ENCODE measurements at places on chromosomes 6 and 20. TPM values are rescaled to one million over a fixed set of nuclear protein-coding genes. Genes with fewer than 3 reads are reported as not detected.
A peak's percentile ranks its signal among the peaks of the same experiment; 100 is the strongest.

DNA sequence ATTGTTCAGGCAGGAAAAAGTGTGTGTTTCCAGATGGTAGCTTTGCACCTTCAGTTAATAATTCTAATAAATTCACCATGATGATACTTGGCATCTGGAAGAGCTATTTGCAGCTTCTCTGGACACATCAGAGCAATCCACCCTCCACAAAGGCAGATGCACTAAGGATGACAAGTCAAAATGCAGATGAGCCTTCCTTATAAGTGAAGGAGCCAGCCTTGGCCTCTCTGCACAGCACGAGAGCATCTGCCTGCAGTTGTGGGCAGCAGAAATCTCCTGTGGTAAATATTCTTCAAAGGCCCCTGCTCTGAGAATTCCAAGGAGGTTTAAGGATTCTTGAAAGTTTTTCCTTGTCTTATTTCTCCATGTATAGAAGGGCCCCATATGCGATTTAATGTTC, 6.9 kb upstream of the POM121L2 start:
- DNase-seq, result no peak

GFRAL gene
- not detected for total RNA-seq

- DNase-seq, result no peak
Observed at GRCh38 chr6:45480752-45481415, 103.2 kb upstream of the SUPT3H start.

NR2E1 gene
- total RNA-seq, result not detected

GRCh38 chr6:151464702-151465101, 12.8 kb upstream of the RMND1 start:
- no peak for DNase-seq

DNA sequence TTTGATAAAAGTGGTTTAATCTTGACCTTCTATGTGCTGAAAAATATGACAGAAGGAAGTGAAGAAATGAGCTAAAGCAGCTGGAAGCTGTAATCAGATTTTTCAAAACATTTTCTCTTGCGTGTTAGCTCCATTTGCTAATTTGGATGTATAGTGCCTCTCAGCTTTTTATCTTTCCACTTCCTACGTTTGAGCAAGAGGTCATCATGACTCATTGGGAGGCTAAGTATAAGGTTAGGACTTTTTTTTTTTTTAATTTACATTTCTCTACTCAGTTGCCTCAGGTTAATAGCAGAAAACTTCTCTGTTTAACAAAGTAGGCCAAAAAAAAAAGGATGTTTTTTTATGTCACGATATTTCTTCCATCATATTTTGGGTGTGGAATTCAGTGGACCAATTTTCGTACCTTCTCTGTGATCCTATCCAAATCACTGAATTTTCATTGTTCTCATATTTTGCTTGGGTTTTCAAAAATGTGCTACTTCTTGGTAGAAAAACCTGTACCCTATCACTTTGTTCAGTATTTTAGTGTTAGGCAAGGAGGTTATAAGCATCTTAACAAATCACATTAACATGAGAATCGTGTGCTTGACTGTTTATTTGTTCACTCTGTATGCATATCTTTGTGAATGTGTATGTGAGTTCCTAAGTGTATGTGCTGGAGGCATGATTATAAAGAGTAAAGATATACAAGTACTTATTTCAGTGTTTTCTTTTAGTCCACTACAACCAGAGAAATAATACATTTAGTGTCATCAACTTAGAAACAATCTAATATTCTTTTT, 1028.3 kb upstream of the EYS start:
- peak; percentile 2 for DNase-seq

DNA sequence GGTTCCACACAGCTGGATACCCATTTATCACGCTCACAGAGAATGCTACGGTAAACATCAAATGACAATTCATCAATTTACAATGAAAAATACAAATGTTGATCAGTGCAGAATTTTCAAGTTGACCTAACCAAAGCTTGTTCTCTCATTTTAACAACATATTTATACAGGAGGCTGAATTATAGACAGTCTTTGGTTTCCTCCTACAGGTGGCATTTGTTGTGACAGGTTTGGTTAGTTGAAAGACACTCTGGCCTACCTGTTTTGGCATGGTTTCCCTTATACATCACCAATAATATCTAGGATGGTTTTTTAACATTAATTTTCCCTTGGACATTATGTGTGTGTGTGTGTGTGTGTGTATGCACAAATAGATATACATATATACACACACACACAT, 642.5 kb upstream of the MMS22L start:
- DNase-seq, result peak; percentile 24

- peak; percentile 84 for DNase-seq
Observed at GRCh38 chr20:46243707-46244628, 64.3 kb downstream of the CDH22 start.

BLOC1S5 gene
- 11.5 TPM for total RNA-seq

DNA sequence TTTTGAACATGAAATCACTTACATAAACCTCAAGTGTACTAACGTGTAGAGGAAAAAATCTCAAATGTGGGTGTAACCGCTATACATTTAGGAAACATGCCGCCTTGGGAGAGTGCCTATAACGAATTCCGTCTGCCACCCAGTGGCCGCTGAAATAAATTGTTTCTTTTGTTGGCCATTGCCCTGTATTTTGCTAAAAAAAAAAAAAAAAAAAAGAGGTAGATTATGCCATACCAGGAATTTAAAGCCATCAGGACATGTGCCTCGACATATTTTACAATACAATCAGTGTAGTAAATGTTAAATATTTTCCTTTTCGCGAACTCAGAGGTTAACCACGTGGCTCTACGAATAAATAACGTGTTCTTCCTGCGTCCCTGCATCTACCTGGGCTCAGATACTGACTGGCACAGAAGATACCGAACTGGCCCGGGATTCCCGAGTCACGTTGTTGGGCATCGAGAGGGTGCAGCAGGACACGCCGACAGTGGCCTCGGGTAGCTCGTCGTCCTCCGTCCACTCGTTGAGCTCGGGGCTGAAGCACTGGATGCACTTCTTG, 14.3 kb downstream of the KLHL31 start:
- no peak for DNase-seq

DNA sequence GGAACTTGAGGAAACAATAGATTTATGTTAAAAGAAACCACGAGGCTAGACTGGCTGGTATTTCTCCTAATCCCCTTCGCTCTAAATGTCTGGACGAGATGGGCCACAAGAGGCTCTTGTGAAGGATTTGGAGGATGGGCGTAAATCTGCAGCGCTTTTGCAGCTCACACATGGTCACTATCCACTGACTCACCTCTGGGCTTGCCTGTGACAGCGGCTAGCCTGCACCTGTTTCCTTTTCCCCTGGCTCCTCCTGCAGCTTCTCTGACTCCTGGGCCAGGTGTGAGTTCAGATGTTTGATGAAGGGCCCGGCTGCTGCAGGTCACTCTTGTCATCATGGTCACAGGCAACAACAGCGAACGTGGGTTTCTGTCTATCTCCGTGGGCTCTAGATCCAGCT, 629.4 kb downstream of the CBLN4 start:
- DNase-seq, result no peak

- no peak for DNase-seq
Observed at GRCh38 chr6:159089443-159089842, 44.7 kb upstream of the TAGAP start.

DNA sequence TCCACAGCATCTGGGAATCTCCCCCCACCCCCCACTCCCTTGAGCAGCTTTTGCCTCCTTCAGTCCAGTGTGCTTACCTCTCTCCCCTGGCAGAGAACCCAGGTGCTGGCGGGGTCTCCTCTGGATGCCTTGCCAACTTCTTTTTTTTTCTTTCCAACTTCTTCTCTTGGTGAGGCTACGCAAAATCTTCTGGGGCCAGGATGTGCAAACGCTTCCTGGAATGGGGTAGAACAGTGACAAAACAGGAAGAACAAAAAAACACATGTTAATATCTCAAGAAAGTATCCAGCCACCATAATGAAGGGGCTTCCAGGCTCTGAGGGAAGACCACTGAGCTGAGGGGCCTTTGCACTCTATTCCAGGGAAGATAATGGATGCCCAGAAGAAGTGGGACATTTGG, 53.9 kb upstream of the DDR1 start:
- no peak for DNase-seq

DNA sequence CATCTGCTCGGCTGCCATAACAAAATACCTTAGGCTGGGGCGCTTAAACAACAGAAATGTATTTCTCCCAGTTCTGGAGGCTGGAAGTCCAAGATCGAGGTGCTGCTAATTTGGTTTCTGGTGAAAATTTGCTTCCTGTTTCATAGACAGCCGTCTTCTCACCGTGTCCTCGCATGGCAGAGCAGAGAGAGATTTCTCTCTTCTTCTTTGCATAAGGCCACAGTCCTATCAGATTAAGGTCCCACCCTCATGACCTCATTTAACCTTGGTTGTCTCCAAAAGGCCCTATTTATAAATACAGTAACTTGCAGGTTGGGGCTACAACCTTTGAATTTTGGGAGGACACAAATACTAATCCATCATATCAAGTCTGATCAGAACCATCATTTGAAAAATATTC, 544.3 kb downstream of the KIF16B start:
- DNase-seq, result no peak

- DNase-seq, result no peak
Observed at GRCh38 chr20:16975682-16976081, 227.5 kb downstream of the OTOR start.

CARMIL1 gene
- total RNA-seq, result 25.2 TPM

GRCh38 chr6:141587482-141588266, 545.1 kb upstream of the GJE1 start:
- peak; percentile 48 for DNase-seq

- no peak for DNase-seq
Observed at GRCh38 chr6:27228963-27229477, 18.5 kb upstream of the PRSS16 start.

All from foreskin keratinocyte (primary cell).